ENCODE measurements at places on chromosomes 12 and 14. TPM values are rescaled to one million over a fixed set of nuclear protein-coding genes. Genes with fewer than 3 reads are reported as not detected.

DNA sequence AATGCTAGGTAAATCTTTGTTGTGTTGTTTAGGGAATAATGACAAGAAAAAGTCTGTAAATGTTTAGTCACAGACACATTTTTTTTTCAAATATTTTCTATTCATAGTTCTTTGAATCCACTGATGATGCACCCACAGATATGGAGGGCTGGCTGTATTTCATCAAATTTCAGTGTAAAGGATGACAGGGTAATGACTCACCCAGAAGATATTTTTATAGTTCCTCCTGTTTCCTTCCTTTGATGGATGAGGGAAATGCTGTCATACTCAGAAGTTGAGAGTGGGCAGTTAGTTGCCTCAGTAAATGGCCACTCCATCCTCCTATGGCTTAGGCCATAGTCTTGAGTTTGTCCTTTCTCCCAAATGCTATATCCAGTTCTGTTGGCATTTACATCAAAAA, 76.9 kb upstream of the REP15 start:
- DNase-seq: no peak
- H3K27ac ChIP-seq: peak overlapping the region; percentile 24
- peaks cover 99% of the 10 kb centered on the region for H3K4me1 ChIP-seq
- H3K36me3 ChIP-seq: no peaks in the 10 kb centered on the region
- no peak overlapping the region for H3K4me3 ChIP-seq

DNA sequence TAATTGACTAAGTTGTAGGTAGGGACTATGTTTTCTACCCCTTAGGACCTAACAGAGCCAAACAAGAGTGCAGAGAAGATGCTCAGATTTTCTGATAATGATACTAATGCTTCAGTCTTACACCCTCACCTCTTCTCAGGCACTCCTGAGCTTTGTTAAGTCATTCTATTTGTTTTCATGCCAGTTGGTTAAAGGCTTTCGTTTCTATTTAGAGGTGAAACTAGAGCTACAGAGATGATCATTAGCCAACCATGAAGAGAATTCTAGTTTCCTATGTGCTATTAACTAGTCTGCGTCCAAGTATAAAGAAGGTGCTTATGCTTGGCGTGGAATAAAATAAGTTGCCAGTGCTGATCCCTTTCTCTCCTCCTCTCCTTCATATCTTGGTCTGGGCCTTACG, 34.6 kb upstream of the PYGL start:
- H3K27me3 ChIP-seq: peaks cover 9% of the 10 kb centered on the region
- H3K4me3 ChIP-seq: no peak overlapping the region
- DNase-seq: no peak
- no peaks in the 10 kb centered on the region for H3K4me1 ChIP-seq
- no peak overlapping the region for H3K27ac ChIP-seq

GRCh38 chr12:112170971-112171596, 45.7 kb downstream of the TRAFD1 start:
- DNase-seq: no peak
- no peak overlapping the region for H3K27ac ChIP-seq
- H3K4me3 ChIP-seq: no peak overlapping the region
- peaks cover 11% of the 10 kb centered on the region for H3K4me1 ChIP-seq

Gene STXBP6
- 21.7 TPM for total RNA-seq

- H3K36me3 ChIP-seq: no peaks in the 10 kb centered on the region
- no peak for DNase-seq
- H3K4me3 ChIP-seq: no peak overlapping the region
- no peaks in the 10 kb centered on the region for H3K4me1 ChIP-seq
- H3K27me3 ChIP-seq: no peaks in the 10 kb centered on the region
These were observed 93.5 kb upstream of the CEP83 start for GRCh38 chr12:94553130-94553519.

Gene OTX2
- not detected for total RNA-seq
